Naive B cell (primary cell): ENCODE measurements at places on chromosomes 5 and 9. TPM values are rescaled to one million over a fixed set of nuclear protein-coding genes. Genes with fewer than 3 reads are reported as not detected.

DNAJA1 gene
- polyA plus RNA-seq, result 69.9 TPM

CNTRL gene
- polyA plus RNA-seq, result 7.5 TPM

TAF1L gene
- polyA plus RNA-seq, result not detected

FUBP3 gene
- polyA plus RNA-seq, result 29.3 TPM

LEAP2 gene
- 2.2 TPM for polyA plus RNA-seq

OR1B1 gene
- not detected for polyA plus RNA-seq

OR1J4 gene
- polyA plus RNA-seq, result not detected

IFNE gene
- polyA plus RNA-seq, result not detected

EPB41L4B gene
- not detected for polyA plus RNA-seq

DMRT3 gene
- not detected for polyA plus RNA-seq

AP3S1 gene
- 93.0 TPM for polyA plus RNA-seq

CBY3 gene
- not detected for polyA plus RNA-seq

CNTLN gene
- polyA plus RNA-seq, result 0.07 TPM

AJM1 gene
- not detected for polyA plus RNA-seq

SOWAHA gene
- polyA plus RNA-seq, result not detected

SPZ1 gene
- polyA plus RNA-seq, result not detected

FOXI1 gene
- not detected for polyA plus RNA-seq

STC2 gene
- not detected for polyA plus RNA-seq

BAAT gene
- not detected for polyA plus RNA-seq

SLC6A19 gene
- not detected for polyA plus RNA-seq

FBLL1 gene
- polyA plus RNA-seq, result not detected

ACER2 gene
- polyA plus RNA-seq, result 0.76 TPM

PNPLA7 gene
- polyA plus RNA-seq, result 5.8 TPM

ARL14EPL gene
- not detected for polyA plus RNA-seq

CYLC2 gene
- polyA plus RNA-seq, result not detected

CARTPT gene
- polyA plus RNA-seq, result not detected

CREBRF gene
- polyA plus RNA-seq, result 77.3 TPM
